ENCODE measurements at places on chromosomes 2 and 18.

GRCh38 chr2:231425291-231425810, 29.8 kb downstream of the B3GNT7 start:
- no peak for DNase-seq

DNA sequence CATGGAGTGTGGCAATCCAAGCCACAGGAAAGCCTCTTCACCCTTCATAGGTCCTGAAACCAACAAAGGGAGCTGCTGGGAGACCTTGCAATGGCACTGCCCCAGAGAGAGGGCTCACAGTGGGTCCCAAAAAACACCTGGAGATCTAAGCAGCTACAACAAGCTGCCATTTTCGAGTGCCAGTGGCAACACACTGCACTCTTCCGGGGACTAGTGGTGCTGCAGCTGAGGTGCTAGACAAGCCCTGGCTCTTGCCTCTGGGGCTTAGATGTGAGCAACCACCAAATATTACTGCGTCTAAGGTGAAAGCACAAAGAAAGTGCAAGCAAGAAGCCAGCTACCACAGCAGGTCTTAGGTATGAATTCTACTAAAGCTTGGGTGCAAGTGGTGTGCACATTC, 192.9 kb downstream of the NOL4 start:
- no peak for DNase-seq

DNA sequence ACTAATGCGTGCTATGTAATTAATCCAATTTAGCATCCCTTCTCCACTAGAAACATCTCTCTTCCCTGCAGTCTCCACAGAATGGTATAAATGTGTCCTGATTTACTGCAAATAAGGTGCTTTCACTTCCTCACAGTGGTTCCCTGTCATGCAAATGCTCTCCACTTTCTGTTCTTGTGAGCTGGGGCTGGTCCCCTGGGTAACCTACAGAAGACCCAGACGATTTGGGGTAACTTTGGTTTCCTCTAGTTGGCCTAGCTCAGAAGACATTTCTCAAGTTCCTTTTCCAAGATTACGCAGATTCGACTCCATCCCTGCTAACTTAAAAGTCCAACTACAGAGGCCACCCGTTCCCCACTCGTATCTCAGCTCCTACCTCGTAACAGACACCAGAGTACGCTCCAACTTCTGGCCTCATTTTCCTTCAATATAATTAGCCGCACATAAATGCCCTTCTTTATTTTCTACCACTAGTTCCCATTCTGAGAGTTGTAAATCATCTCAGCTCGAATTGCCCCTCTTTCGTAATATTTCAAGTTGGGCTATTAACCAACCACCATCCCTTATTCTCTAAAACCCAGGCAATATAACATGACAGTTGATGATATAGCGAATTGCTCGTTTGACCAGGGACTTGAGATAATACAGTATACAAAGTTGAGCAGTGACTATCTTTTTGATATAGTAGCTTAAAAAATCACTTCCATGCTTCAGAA, 28.8 kb upstream of the NEDD4L start:
- no peak for DNase-seq

GRCh38 chr2:170038734-170039133, 139.2 kb upstream of the MYO3B start:
- no peak for DNase-seq

- DNase-seq: no peak
Observed at GRCh38 chr2:105509269-105510086, 110.6 kb upstream of the FHL2 start.

GRCh38 chr2:82317012-82317411, 2012.5 kb upstream of the LRRTM1 start:
- no peak for DNase-seq

DNA sequence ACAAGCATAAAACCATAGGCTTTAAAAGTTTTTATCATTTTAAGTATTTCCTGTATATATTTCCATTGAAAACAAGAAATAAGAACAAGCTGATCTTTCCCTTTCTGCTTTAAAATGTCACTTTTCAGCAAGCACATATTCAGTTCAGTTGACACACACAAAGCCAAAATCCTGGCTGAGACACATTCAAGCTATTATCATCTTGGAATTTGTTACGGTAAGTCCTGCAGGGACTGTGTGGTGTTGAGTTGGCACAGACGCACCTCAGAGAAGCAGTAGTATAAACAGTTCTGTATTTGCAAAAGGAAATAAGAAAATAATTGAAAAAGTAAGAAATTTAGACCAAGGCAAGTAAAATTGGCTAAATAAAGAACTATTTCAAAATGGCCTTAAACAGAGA, 10.4 kb upstream of the DAW1 start:
- no peak for DNase-seq

DNA sequence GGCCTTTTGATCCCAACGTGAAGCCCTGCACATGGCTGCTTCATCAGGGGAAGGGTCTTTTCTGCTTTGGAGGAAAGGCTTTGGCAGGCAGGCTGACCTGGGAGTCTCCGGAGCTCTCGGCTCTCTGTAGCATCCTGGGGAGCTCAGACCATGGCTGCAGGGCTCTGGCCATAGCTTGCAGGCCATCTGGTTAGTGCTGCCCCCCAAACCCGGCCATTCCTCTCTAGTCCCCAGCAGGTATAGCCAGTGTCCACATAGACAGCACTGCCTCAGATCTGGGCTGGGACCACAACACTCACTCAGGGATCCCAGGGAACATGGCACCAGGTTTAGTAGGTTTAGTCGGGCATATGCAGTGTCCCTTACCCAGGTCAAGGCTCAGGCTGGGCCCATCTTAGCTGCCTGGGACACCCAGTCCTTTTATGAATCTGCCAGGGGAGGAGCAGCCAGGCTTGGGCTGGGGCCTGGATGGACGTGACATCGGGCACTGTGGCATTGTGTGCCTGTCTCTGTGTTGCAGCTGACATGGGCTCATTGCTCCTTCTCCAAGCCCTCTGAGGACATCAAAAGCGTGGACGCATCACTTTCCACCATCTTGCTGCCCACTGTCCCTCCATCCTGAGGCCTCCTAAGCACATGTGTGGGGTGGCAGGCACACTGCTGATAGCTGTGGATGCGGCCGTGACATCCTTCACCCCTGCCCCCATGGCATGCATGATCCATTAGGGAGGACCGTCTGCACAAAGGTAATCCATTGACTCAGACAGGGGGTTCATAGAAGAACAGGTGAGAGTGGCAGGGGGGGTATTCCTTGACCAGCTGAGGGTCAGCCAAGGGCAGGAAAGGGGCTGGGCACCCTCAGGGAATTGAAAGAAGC, 19.2 kb upstream of the GPR35 start:
- no peak for DNase-seq

DNA sequence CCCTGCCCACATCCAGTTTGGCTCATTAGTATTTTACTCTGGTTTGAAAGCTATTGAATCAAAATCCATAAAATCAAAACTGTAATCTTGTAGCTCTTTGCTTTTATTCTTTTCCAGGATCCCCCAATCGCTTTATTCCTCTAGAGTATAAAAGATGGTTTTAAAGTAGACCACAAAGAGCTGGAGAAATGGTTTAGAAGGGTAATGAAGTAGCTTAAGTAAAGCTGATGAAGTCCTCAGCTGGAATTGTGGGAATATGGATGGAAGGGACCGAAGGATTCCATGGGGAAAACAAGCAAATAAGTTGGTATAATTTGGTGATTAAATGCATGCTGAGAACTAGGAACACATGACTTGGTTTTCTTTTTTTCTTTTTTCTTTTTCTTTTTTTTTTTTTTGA, 12.3 kb downstream of the ARHGAP28 start:
- DNase-seq: no peak

DNA sequence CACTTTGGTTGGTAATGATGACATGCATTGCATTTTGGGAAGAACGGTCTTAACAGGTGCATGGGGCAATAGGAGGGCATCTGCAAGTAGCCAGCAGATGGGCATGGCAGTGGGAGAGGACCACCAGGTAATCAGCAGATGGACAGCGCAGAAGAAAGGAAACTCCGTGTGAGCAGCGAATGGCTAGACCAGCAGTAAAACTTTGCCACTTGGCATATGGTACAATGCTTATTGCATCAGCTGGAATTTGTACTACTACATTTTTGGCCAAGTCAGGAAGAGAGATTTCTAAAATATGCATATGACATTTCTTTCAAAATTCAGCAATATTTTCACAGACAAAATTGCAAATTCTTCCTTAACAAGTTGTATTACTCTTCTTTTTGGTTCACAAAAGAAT, 768.5 kb downstream of the LRP1B start:
- DNase-seq: no peak

DNA sequence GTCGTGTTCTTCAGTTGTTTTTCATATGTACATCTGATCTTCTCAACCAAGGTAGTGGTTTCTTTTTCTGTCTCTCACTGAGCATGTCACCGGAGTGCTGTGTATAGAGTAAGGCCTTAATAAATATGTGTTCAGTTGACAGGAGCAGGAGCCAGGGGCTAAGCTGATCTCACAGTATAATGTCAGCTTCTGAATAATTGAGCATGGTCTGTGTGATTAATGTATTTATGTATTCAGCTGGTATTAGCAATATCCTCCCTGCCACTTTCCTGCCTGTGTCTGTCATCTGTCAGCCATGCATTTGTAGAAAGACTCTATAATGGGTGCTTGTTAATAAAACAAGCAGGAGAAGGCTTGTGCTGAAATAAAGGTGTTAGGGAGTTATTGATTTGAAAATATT, 198.9 kb downstream of the ADCYAP1 start:
- DNase-seq: no peak

- DNase-seq: no peak
Observed at GRCh38 chr18:43634994-43635393, 357.7 kb upstream of the SYT4 start.

- peak; percentile 77 for DNase-seq
Observed at GRCh38 chr2:217797661-217798069, 205.1 kb downstream of the TNS1 start.

DNA sequence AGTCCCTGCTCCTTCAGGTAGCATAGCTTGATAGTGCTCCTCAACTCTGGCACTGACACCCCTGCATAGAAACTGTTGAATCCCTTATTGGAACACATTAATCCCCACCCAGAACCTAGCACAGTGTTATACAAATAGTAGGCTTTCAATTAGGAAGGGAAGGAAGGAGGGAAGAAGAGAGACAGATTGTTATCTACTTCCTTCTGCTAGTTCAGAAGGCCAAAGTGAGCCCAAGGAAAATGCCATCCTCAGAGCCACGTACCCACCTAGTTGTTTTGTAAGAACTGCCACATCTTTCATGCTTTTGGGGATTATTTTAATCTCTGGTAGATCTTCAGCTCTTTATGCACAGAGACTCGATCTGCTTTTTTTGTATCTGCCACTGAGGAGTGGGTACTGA, 75.1 kb downstream of the CLHC1 start:
- DNase-seq: no peak

Data from NCI-H2107 (cell line).